ENCODE measurements at places on chromosomes 3 and 15.

DNA sequence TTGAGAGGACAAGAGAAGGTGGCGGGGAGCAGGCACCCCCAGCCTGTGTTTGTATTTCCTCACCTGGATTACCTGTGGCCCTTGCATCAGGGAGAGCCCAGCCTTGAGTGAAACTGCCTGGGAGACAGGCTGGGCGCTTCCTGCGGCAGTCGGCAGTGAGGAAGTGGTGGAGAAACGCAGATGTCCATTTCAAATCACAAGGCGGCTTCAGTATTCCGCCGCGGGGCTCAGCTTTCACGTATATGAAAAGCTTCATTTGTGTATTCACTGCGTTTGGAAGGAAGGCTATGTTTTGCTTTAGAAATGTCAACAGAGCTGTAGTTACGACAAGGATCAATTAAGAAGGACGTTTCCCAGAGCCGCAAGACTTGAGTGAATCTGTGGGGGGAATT lies 167.4 kb upstream of the CTDSPL start:
- DNase-seq, result no peak

DNA sequence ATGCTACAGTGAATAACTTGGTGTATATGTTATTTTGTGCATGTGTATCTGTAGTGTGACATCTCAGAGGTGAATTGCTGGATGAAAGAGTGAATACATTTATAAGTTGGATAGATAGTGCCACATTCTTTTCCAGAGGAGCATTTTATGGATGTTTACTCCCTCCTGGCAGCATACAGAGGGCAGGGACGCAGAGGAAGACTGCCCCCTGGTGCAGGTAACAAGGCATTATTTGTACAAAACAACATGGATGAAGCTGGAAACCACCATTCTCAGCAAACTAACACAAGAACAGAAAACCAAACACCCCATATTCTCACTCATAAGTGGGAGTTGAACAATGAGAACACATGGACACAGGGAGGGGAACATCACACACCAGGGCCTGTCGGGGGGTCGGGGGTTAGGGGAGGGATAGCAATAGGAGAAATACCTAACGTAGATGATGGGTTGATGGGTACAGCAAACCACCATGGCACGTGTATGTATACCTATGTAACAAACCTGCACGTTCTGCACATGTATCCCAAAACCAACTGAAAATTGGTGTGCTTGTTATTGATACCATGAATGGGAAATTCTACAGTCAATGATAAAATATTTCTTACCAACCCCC lies 57.9 kb upstream of the CTXND1 start:
- no peak for DNase-seq

GRCh38 chr3:70561796-70562195 lies 249.4 kb upstream of the MDFIC2 start:
- DNase-seq, result no peak

- no peak for DNase-seq
Observed at GRCh38 chr15:70078578-70079417, 18.9 kb downstream of the TLE3 start.

- no peak for DNase-seq
Observed at GRCh38 chr15:60633426-60633968, 154.6 kb upstream of the ICE2 start.

- no peak for DNase-seq
Observed at GRCh38 chr15:99987701-99988100, 254.5 kb upstream of the LYSMD4 start.

DNA sequence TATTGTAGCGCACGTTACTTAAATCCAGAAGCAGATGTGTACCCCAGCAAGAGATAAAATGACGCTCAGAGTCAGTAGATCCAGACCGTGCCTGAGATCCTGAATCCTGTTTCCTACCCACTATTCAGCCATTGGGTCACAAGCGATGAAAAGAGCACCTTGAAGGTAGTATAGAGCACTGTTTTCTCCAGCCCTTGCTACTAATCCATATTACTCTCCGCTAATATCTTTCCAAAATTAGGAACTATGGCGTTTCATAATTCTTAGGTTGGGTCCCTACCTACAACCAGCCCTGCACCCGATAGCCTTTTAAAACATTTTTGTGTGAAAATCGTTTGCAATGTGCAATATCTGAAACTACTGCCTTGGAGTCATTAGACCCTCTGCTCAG lies 596 bp downstream of the BTD start:
- DNase-seq, result no peak

DNA sequence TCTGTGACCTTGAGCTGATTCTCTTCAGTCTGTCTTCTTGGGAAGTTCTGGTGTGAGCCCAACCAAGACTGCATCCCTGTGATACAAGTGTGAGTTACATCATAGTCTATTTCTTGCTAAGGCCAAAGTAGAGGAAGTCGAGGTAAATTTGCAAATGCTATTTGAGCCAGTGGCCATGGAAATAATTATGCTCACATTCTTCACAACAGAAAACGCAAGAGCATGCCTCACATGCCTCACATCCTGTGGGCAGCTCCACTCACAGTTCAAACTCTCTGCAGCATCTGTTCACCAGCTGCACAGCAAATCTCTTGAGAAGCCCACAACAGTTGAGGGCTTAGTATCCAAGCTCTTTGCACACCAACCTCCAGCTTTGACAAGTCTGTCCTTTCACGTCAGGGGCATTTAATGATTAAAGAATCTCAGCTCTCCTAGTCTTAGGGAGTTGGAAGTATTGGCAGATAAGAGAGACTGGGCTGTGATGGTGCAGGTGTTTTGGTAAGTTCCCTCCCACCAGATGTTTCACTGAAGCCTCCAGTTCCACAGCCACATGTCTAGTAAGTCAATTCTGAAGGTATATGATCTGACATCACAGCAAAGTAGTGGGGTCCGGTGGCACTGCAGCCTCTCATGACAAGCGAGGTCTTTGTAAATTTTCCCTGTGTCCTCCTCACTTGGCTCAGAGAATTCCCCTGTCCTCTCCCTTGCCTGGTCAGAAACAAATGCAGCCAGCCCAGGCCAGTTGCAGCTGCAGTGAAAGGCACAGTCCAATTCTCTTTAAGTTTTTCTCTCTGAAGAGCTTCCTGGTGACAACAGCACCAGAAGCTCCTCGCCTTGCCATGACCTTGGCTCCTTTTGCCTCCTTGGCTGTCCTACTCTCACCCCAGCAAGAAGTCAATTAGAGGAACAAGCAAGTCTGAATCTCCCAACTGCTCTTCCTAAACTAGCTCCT lies 166.1 kb downstream of the SSR3 start:
- no peak for DNase-seq

- DNase-seq, result no peak
Observed at GRCh38 chr15:28132524-28133275, 33.6 kb upstream of the OCA2 start.

- no peak for DNase-seq
Observed at GRCh38 chr15:40918799-40919392, 10.2 kb upstream of the DLL4 start.

GRCh38 chr15:72845981-72846383 lies 62.4 kb upstream of the ADPGK start:
- DNase-seq, result no peak

DNA sequence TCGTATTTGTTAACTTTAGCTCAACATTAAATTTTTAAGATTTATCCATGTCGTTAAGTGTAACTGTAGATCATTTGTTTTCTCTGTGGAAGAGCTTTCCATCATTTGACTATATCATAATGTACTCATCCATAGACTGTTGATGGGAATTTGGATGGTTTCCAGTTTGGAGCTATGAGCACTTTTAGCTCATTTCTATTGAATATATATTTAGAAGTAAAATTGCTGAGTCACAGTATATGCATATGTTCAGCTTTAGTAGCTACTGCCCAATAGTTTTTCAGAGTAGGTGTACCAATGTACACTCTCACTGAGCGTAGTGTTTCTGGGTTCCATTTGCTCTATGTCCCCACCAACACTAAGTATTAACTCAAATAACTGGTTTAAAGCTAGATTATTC lies 263.0 kb downstream of the ULK4 start:
- no peak for DNase-seq

- no peak for DNase-seq
Observed at GRCh38 chr3:188468662-188469061, 314.7 kb downstream of the LPP start.

GRCh38 chr15:90351479-90352106 lies 491 bp upstream of the ZNF774 start:
- DNase-seq, result no peak

- DNase-seq, result no peak
Observed at GRCh38 chr3:128532012-128532983, 39.3 kb upstream of the GATA2 start.

- DNase-seq, result no peak
Observed at GRCh38 chr3:157493627-157494550, 9.3 kb downstream of the VEPH1 start.

GRCh38 chr3:95037927-95038326 lies 975.1 kb downstream of the NSUN3 start:
- no peak for DNase-seq

All from stimulated activated CD4-positive, alpha-beta T cell treated with anti-CD3 and anti-CD28 coated beads, Interleukin-12 subunit alpha, Interleukin-12 subunit beta, amount 100 ng/mL, for 24 hours (primary cell).